ENCODE measurements at places on chromosomes 6 and 20.

DNA sequence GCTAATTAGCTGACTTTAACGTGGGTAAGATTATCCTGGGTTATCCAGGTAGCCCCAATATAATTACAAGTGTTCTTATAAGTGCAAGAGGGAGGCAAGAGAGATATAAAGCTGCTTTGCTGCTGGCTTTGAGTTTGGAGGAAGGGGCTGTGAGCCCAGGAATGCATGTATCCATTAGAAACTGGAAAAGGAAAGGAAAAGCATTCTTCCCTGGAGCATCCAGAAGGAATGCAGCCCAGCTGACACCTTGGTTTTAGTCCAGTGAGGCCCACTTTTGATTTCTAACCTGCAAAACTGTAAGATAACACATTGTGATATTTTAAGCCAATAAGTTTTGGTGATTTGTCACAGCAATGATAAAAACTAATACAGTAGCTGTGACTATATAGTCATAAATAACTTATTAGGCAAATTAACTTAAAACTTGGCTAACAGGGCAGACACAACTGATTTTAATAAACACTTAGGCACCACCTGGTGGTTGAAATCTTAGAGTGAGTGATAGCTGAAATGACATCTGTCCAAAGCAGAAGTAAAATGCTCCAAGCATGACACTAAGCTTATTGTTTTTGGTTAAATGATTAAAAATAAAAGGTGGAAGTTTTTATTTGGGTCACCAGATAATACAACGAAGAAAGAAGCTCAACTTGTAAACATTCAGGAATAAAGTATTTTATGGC, 35.6 kb downstream of the ADGRF4 start:
- DNase-seq: no peak

- DNase-seq: no peak
Measured at GRCh38 chr6:118680452-118681095, 29.2 kb upstream of the CEP85L start.

DNA sequence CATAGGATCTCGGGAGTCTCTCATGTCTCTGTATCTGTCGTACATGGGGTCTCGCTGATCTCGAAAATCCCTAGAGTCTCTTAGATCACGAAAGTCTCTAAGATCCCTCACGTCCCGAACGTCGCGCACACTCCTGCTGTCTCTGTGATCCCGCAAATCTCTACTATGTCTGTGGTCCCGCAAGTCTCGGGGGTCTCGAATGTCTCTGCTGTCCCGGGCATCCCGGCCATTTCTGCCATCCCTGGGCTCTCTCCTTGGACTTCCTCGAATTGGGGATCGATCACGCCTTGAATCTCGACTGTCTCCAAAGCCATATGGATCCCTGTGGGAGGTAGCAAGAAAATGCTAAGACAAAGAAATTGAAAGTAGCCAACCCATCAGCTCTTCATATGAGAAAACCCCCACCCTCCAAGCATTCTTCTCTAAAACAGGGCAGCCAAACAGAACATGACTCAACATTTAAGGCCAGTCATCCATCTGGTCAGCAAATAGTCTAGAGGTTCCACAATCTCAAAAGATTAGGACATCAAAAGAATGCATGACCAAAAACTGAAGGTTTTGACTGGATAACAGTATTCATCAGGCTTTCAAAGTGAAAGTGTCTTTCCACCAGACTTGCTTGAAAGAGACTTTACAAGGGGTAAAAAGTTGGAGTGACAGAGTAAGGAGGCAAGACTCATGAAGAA, 19.4 kb downstream of the NCOA5 start:
- DNase-seq: no peak

- DNase-seq: no peak
Measured at GRCh38 chr20:47233333-47234188, 122.9 kb downstream of the ZMYND8 start.

- DNase-seq: no peak
Measured at GRCh38 chr6:22041797-22042480, 254.9 kb downstream of the PRL start.

- DNase-seq: no peak
Measured at GRCh38 chr20:38890497-38890818, 35.8 kb upstream of the FAM83D start.

GRCh38 chr6:140921366-140922226, 1211.1 kb upstream of the GJE1 start:
- peak; percentile 25 for DNase-seq

DNA sequence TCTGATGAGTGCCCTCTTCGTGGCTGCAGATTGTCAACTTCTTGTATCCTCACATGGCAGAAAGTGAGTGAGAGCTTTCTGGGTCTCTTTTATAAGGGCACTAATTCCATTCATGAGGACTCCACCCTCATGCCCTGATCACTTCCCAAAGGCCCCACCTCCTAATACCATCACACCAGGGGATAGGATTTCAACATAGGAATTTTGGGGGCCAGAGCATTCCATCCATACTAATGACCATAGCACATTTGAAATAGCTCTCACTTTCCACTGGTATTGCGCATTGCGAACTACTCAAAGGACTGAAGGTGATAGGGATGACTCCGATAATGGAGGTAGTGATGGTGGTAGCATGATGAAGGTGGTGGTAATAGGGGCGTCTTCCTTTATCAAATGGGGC, 324.3 kb downstream of the PRL start:
- DNase-seq: no peak

GRCh38 chr6:2763876-2764540, 1.2 kb upstream of the WRNIP1 start:
- no peak for DNase-seq

DNA sequence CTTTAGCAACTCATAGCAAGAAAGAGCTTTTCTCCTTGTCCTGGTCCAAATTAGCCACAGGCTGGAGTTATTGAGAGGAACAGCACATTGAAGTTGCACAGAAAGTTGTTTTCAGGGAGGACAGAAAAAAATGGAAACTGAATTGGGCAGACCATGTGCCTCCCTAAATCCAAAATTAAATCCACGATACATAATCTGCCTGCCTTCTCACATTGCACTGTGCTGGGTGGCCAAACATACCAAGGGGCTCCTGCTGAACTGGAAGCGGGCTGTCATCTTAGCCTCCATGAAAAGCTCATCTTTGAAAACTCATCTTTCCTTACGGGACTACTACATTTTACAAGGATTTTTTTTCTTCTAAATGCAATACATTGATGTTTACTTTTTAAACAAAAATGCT, 59.9 kb downstream of the TNFAIP3 start:
- no peak for DNase-seq

- no peak for DNase-seq
Measured at GRCh38 chr20:19908576-19908975, 108.6 kb upstream of the NAA20 start.

DNA sequence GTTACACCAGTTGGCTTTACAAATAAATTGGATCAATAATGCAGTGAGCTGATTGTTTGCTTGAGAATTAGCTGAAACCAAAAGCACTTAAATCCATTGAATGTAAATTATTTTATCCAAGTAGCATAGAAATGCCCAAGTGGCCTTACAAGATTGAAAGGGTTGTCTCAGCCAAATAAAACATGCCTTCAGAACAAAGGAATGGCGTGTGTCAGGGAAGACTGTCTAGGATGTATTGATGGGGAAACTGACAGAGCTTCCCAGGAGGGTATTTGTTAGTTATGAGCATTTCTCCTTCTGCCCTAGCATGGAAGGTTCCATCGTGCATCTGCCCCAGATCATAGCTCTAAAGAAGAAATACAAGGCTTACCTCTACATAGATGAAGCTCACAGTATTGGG, 103.9 kb upstream of the ISM1 start:
- no peak for DNase-seq

DNA sequence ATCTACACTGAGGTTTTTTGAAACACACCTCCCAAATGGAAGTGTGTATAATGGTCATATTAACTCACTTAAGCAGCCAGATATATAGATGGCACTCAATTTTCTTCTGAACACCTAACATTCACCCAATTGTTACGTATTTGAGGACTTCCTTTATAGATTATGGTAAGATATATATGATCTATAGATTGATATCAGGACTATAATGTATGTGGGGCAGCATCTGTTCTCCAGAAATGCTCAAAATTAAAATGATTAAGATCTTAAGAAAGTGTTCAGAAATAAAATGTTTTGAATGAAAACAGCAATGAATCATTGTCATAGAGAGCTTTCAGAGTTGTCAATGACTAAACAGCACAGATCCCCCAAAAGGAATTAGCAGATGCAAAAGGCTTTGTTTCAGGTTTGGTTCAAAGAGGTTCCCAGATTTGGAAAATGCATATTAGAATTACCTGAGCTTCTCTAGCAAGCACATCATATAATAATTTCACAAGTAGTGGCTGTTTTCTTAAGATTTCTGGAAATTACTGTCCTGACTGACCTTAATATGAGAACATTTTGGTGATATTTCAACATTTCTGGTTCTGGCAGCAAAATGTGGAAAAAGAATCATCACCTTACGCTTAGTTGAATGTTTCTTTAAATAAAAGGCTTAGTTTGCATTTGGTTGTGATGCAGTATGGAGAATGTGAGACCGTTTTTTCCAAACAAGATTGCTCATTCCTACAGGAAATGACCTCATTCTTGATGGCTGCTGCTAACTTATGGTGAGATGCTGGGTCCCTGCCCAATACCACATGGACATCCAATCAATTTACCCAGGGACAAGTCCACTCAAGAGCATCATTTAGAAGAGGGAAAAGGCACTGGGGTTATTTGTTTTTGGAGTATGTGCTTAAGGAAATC, 31.5 kb downstream of the TRAF3IP2 start:
- DNase-seq: peak; percentile 92

DNA sequence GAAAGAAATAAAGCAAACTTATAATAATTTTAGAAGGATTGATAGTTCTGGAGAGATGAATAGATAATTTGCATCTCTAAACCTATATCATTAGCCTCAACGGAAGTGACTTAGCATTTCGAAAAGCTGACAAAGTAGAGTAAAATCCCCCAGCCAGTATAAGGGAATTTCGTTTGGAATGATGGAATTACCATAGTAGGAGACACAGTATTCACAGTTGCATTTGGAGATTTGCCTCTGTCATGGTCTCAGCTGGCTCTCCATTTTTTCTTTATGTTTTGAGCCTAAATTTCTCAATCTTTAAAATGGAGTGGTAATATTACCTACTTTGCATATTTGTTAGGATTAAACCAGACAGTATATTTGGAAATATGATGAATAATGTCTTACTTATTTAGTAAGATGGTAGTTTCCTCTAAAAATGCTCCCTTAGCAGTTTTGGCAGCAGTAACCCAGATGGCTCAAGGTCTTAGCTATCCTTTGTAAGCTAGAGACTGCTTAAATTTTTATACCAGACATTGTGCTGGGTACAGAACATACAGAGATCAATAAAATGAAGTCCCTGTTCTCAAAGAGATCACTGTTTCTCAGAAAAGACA, 58.2 kb downstream of the SMAP1 start:
- no peak for DNase-seq

GRCh38 chr6:109300874-109301273, 81.4 kb downstream of the CD164 start:
- DNase-seq: no peak

- no peak for DNase-seq
Measured at GRCh38 chr6:161021543-161021942, 30.0 kb downstream of the MAP3K4 start.

DNA sequence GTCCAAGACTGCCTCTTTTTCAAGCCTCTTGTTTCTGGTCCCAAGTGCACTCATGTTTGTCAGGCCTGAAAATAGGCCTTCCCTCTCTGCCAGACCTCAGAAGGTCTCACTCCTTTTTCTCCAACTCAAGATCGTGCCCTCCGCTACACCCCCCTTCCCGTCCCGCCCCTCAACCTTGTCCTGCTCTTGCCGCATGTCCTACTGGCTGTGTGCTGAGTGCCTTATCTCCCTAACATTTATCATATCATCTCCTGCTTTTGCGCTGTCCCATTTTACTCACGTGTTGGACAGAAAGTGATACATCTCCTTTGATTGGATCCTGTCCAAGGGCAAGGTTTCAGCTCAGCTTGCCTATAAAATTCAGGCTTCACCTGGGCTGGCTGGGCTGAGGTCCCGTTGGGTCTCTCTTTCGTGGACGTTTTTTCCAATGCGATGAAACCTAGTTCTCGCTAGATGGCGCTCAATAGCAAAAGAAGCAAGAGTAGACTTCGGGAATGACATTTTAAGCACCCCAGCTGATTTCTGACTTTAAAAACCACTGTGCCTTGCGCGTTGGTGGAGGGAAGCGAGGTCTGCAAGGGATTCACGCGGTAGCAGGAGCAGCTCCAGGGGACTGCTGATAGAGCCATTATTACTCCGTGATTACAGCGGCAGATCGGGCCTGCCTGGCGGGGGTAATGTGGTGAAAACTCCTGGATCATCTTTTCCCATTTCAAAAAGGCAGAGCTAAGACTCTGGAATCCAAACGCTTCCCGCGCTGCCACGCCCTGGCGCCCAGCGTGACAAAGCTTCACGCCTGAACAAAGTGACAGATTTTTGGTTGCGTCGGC, 137.6 kb downstream of the IMPG1 start:
- peak; percentile 44 for DNase-seq
